ENCODE measurements at places on chromosomes 11 and 22.

GRCh38 chr11:30381879-30382278 is 59.0 kb downstream of the ARL14EP start:
- H3K27ac ChIP-seq = no peak overlapping the region
- no peak overlapping the region for H3K4me3 ChIP-seq
- H3K27me3 ChIP-seq = no peaks in the 10 kb centered on the region
- no peaks in the 10 kb centered on the region for H3K36me3 ChIP-seq

DNA sequence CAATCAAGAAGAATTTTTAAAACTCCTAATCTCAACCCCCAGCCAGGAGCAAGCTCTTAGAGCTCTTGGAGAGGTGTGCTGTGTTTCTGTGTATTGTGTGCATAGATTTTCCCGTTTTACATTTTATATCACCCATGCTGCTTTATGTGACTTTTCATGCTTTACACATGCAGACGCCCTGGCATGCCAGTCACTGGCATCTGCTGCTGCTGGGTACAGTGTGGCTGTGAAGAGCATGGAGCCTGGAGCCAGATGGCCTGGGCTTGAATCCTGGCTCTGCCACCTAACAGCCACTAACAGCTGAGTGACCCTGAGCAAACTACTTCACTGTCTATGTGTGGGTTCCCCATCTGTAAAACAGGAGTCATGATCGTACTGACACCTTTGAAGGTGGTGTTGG is 23.1 kb downstream of the POLR3H start:
- peaks cover 11% of the 10 kb centered on the region for H3K4me1 ChIP-seq
- H3K4me3 ChIP-seq = no peak overlapping the region
- no peak overlapping the region for H3K27ac ChIP-seq
- no peaks in the 10 kb centered on the region for H3K27me3 ChIP-seq
- DNase-seq = no peak
- H3K36me3 ChIP-seq = no peaks in the 10 kb centered on the region

GRCh38 chr11:76161261-76161961 is 44.9 kb downstream of the WNT11 start:
- H3K36me3 ChIP-seq = no peaks in the 10 kb centered on the region
- H3K27ac ChIP-seq = no peak overlapping the region
- H3K4me1 ChIP-seq = no peaks in the 10 kb centered on the region
- H3K4me3 ChIP-seq = no peak overlapping the region

- no peaks in the 10 kb centered on the region for H3K27me3 ChIP-seq
- DNase-seq = no peak
- peaks cover 4% of the 10 kb centered on the region for H3K4me1 ChIP-seq
- peak overlapping the region; percentile 65 for H3K27ac ChIP-seq
- no peaks in the 10 kb centered on the region for H3K36me3 ChIP-seq
Measured at GRCh38 chr11:70481625-70482528, 83.5 kb downstream of the CTTN start.

DNA sequence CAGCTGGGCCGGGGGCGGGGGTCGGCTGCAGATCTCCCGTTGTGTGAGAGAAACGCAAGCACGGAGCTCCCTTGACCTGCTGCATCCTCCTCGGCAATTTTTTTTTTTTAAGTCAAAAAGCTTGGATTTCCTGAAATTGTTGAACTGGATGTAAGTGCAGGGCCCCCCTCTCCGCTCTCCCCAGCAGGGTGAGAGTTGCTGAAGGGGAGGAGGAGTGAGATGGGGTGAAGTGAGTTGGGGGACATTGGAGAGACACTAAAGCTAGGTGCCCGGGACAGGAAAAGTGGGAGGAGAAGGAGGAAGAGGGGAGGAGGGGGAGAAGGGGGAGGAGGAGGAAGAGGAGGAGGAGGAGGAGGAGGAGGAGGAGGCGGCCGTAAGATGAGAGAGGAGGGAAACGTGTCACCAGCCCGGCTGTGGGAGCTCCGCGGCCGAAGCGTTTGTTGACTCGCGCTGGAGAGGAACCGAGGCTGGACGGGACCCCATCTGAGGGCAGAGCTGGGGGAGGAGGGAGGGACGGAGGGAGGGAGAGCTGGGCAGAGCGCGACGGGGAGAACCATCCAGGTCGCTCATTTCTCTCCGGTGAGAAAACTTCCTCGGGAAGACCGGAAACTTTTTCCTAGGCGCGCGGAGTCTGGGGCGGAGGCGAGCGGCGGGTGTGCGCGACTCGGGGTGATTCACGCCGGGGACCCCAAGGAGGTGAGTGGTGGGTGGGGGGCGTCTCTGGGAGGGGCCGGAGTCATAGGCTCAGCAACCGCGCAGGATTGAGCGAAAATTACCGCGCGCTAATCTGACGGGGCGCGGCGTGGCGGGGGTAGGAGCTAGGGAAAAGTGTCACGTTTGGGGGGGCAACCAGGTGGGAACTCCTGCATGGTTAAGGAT is 80.2 kb downstream of the PRR5L start:
- H3K36me3 ChIP-seq = no peaks in the 10 kb centered on the region
- H3K27ac ChIP-seq = peak overlapping the region; percentile 74
- DNase-seq = no peak
- H3K4me1 ChIP-seq = peaks cover 51% of the 10 kb centered on the region
- peaks cover 4% of the 10 kb centered on the region for H3K27me3 ChIP-seq

DNA sequence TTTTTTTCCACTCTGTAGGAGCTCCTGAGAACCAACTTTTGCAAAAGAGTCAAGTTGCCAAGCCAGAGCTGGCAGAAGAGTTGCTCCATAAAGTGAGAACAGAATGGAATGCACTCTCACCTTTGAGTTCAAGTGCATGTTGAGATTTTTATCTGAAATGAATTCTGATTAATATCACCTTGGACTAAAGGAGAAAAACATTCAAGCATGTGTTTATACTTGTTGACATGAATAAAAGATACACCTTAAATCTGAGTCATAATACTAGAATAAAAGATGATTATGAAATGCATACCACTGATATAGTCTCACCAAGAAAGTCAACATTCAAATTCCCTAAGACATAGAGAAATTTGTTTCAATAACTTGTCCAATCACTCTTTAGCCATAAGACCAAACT is 37.8 kb downstream of the ARL14EP start:
- H3K27me3 ChIP-seq = no peaks in the 10 kb centered on the region
- H3K4me3 ChIP-seq = no peak overlapping the region
- H3K36me3 ChIP-seq = no peaks in the 10 kb centered on the region
- H3K27ac ChIP-seq = no peak overlapping the region

DNA sequence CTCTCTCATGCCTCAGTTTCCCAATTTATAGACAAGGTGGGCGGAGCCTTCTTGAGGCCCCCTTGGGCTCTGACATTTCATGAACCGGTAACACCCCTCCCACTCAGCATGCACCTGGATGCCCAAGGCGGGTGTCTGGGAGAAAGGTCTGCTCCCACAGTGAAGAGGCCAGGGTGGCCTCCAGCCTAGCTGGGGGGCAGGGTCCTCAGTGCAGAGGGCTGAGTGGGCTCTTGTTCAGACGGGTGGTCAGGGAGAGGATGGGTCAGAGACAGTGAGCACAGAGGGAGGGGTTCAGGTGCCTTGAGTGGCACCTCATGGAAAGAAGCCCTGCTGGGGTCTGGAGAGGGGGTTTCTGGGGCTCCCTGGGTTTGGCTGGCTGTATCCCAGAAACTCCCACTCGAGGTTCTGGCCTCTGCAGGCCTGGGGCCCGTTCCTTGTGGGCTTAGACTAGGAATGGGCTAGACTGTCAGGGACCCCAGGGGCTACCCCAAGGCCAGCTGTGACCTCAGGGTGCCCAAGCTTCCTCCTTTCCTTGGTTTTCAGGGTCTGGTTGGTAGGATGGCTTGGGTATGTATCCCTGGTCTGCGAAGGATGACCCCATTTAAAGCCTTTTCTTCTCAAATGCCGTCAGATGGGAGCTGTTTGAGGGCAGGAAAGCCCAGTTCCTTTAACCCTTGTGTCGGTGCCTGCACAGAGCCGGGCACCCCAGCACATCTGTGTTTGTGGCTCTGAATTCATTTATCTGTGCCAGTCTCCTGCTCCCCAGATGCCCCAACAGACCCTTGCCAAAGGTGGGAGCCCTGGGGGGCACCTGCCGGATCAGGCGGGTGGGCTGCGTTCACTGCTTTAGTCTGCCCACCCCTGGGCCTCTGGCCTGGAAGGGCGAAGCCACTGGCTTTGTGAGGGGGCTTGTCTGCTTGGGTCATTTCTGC is 1.2 kb downstream of the SYNGR1 start:
- H3K27me3 ChIP-seq = peaks cover 20% of the 10 kb centered on the region
- no peaks in the 10 kb centered on the region for H3K36me3 ChIP-seq
- no peak overlapping the region for H3K27ac ChIP-seq
- H3K4me1 ChIP-seq = peaks cover 19% of the 10 kb centered on the region

DNA sequence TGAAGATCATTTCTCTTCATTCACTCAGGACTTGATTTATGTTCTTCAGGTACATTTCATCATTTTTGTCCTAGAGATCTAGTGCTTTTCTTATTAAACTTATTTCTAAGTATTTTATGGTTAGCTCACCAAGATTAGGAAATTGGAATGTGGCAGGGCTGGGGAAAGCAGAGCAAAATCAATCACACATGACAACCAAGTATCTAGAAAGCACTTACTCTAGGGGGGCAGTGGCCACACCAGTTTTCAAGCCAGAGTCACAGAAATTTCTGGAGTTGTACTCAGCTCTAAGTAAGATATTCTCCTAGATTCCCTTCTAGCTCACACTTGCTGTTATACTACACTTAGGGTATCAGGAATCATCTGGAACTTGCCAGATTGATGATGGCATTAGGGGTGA is 33.3 kb upstream of the MYEOV start:
- H3K4me1 ChIP-seq = no peaks in the 10 kb centered on the region
- no peaks in the 10 kb centered on the region for H3K36me3 ChIP-seq
- no peak overlapping the region for H3K27ac ChIP-seq
- H3K4me3 ChIP-seq = no peak overlapping the region
- no peak for DNase-seq

- no peaks in the 10 kb centered on the region for H3K27me3 ChIP-seq
- H3K4me1 ChIP-seq = no peaks in the 10 kb centered on the region
- DNase-seq = no peak
- H3K36me3 ChIP-seq = no peaks in the 10 kb centered on the region
Measured at GRCh38 chr11:46970913-46971625, 34.5 kb downstream of the CSTPP1 start.

GRCh38 chr11:120858740-120859139 is 165.2 kb upstream of the TBCEL start:
- H3K4me3 ChIP-seq = no peak overlapping the region
- no peaks in the 10 kb centered on the region for H3K36me3 ChIP-seq
- no peak overlapping the region for H3K27ac ChIP-seq
- no peaks in the 10 kb centered on the region for H3K27me3 ChIP-seq
- H3K4me1 ChIP-seq = no peaks in the 10 kb centered on the region

GRCh38 chr11:12523180-12523924 is 146.0 kb downstream of the PARVA start:
- H3K4me3 ChIP-seq = no peak overlapping the region
- H3K27ac ChIP-seq = no peak overlapping the region
- no peaks in the 10 kb centered on the region for H3K27me3 ChIP-seq
- DNase-seq = no peak

DNA sequence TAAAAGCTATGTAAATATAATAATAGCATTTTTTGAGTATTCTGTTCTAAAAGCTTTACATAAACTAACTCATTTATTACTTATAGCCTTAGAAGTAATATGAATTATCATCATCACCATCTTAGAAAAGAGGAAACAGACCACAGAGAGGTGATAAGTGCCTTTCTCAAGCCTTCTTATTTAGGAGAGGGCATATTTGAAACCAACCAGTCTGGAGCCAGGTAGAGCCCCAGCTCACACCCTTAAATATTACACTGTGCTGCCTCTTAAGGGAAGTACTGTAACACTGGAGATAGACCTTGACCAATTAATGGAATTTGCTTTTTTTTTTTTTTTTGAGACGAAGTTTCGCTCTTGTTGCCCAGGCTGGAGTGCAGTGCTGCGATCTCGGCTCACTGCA is 2.3 kb downstream of the BCO2 start:
- H3K4me3 ChIP-seq = no peak overlapping the region
- H3K4me1 ChIP-seq = peaks cover 13% of the 10 kb centered on the region
- no peak overlapping the region for H3K27ac ChIP-seq
- no peaks in the 10 kb centered on the region for H3K27me3 ChIP-seq

DNA sequence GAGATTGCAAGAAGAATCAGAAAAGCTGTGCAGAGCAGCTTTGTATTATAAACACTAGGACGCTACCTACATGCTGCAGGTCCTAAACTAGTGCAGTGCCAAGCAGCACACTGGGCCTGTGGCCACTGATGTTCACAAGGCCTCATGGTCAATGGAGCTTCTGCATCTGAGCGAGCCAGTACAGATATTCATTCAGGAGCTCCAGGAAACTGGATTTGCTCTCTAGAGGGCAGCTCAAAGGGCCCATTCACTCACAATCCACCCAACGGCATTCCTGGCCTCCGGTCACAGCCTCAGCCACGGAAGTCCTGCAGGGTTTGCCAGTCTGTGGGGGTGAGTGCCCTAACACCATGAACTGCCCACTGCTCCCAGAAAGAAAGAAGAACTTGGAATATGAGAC is 5.8 kb upstream of the TBC1D10A start:
- H3K27ac ChIP-seq = no peak overlapping the region
- peaks cover 1% of the 10 kb centered on the region for H3K4me1 ChIP-seq
- no peaks in the 10 kb centered on the region for H3K27me3 ChIP-seq
- no peak for DNase-seq
- H3K4me3 ChIP-seq = no peak overlapping the region

- H3K27ac ChIP-seq = peak overlapping the region; percentile 96
- no peaks in the 10 kb centered on the region for H3K27me3 ChIP-seq
- H3K36me3 ChIP-seq = no peaks in the 10 kb centered on the region
- no peaks in the 10 kb centered on the region for H3K4me1 ChIP-seq
- H3K4me3 ChIP-seq = no peak overlapping the region
Measured at GRCh38 chr11:12375720-12376119, 1.7 kb upstream of the PARVA start.

- peak; percentile 66 for DNase-seq
- no peak overlapping the region for H3K4me3 ChIP-seq
- no peaks in the 10 kb centered on the region for H3K27me3 ChIP-seq
- no peak overlapping the region for H3K27ac ChIP-seq
- no peaks in the 10 kb centered on the region for H3K36me3 ChIP-seq
- no peaks in the 10 kb centered on the region for H3K4me1 ChIP-seq
Measured at GRCh38 chr22:38802671-38803121, 8.8 kb upstream of the DNAL4 start.

DNA sequence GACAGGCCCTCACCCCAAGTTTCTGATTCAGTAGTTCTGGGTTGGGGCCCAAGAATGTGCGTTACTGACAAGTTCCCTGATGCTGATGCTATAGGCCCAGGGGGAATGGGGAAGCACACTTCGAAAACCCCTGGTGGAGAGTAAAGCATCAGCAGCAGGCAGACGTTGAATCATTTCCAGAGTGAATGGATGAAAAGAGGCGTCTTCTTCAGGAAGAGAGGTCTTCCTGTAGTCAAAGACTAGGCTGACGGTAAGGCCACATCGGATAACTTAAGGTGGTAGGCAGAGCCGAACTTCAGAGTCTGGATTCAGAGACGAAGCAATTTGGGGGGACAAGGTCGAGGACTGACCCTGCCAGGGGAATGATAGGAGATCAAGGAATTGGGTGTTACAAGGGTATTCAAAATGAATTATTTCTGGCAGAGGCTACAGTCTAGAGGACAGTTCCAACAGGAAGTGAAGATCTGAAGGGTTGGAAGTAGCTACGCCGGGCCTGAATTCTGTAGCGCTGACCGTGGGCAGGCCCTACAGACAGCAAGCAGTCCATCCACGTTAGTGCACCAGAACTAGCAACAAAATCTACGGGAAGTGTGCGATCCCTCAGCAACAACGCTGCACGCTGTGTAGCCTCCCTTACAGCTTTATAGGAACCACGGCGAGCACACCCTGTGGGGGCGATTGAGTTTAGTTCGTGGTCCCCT is 862 bp upstream of the CENATAC start:
- H3K27me3 ChIP-seq = no peaks in the 10 kb centered on the region
- DNase-seq = no peak

GRCh38 chr11:47327949-47328348 is 24.6 kb downstream of the MYBPC3 start:
- DNase-seq = no peak
- H3K4me3 ChIP-seq = no peak overlapping the region
- no peaks in the 10 kb centered on the region for H3K36me3 ChIP-seq
- H3K4me1 ChIP-seq = peaks cover 5% of the 10 kb centered on the region
- H3K27me3 ChIP-seq = no peaks in the 10 kb centered on the region
